ENCODE measurements at places on chromosomes 7 and 10. TPM values are rescaled to one million over a fixed set of nuclear protein-coding genes. Genes with fewer than 3 reads are reported as not detected.
A peak's percentile ranks its signal among the peaks of the same experiment; 100 is the strongest.

DNA sequence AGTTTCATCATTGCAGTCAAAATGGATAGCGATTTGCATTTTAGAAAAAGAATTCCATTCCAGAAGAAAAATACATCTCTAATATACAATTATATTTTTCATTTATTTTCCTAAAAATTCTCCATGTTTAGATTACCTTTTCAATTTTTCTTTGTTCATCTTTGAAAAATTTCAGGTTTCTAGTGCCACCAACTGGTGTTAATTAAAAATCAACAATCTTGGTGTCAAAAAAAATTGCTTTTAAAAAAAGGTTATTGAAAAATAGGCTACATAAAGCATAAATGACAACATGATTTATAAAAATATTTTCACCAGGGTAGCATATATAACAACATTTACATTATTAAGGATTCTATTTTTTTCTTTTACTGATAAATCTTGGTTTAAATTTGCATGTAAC, 53.0 kb downstream of the CCDC186 start:
- H3K27ac ChIP-seq, result no peak overlapping the region
- H3K36me3 ChIP-seq, result peaks cover 6% of the 10 kb centered on the region
- no peaks in the 10 kb centered on the region for H3K4me1 ChIP-seq
- no peak overlapping the region for H3K4me3 ChIP-seq
- no peak for DNase-seq

The PTPRN2 gene
- 1.4 TPM for total RNA-seq

DNA sequence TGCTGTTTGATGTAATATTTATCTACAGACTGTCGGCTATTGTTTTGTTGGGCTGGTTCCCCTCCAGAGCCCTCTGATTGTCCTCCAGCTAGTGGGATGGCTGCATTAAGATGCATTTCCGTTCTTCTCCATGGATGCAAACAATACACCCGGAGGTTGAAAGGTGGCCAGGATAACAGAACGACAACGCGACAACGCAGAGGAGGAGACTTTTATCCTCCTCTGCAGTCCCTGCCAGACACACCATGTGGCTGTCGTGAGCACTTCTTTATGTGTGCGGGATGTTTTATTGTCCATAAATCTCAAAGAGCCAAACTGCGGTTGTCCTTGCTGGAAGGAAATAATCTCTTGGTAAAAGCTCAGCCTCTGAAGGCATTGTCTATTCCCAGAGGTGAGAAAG, 39.1 kb upstream of the TCERG1L start:
- no peak overlapping the region for H3K27ac ChIP-seq
- no peak overlapping the region for H3K4me3 ChIP-seq
- H3K36me3 ChIP-seq, result no peaks in the 10 kb centered on the region

DNA sequence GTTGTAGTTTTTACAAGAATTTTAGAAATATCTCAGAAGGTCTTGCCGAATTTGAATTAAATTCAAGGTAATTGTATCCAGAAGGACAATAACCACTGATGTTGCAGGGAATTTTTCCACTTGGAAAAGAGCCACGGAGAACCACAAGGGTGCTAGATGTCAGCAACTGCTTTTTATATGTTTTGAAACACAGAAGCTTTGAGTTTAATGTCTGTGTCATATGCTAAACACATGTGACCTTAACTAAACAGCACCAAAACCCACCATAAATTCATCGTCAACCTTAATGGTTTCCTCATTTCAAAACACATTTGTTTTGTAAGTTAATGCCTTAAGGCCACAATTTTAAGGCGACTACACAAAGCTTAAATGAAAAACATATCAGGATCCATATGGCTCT, 106.9 kb downstream of the COL28A1 start:
- no peak overlapping the region for H3K27ac ChIP-seq
- H3K27me3 ChIP-seq, result peaks cover 2% of the 10 kb centered on the region
- peak; percentile 89 for DNase-seq

DNA sequence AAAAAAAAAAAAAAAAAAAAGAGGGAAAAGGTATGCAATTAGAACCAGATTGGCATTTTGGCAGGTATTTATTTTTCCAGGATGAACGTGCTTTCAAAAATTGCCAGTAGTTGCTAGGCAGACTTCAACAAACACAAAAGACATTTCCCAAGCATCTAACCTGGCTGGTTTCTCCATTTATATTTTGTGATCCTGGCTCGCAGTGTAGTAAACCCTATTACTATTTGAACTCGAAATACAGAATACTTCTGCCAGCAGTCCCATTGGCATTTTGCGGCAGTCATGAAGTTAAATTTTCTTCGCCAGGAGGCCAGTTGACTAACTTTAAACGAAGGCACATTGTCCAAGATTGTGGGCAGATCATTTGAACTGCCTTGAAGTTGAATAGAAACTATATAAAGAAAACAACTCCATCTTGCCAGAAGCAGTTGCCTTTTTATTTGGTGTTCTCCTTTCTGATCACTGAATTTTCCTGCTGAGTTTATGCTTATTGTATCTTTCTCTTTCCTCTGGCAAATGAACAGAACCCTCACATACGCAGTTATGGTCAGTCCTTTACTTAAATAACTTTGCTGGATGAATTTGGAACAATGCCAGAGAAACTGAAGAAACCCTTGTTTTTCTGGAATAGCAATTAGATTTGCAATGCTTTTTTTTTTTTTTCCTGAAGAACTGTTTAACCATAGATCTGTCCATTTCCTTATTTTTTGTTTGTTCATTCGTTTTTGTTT, 132.9 kb downstream of the BICC1 start:
- H3K27me3 ChIP-seq, result no peaks in the 10 kb centered on the region
- H3K4me3 ChIP-seq, result no peak overlapping the region
- H3K4me1 ChIP-seq, result peaks cover 18% of the 10 kb centered on the region
- H3K27ac ChIP-seq, result peak overlapping the region; percentile 68
- no peaks in the 10 kb centered on the region for H3K36me3 ChIP-seq

- peaks cover 3% of the 10 kb centered on the region for H3K27me3 ChIP-seq
- DNase-seq, result no peak
- H3K27ac ChIP-seq, result no peak overlapping the region
- no peak overlapping the region for H3K4me3 ChIP-seq
Observed at GRCh38 chr10:14407567-14407966, 76.8 kb upstream of the FRMD4A start.

The PCDH15 gene
- 0.27 TPM for total RNA-seq

- no peak for DNase-seq
- H3K27me3 ChIP-seq, result no peaks in the 10 kb centered on the region
- H3K4me1 ChIP-seq, result peaks cover 3% of the 10 kb centered on the region
- no peak overlapping the region for H3K4me3 ChIP-seq
- H3K27ac ChIP-seq, result no peak overlapping the region
- H3K36me3 ChIP-seq, result no peaks in the 10 kb centered on the region
Observed at GRCh38 chr10:44209811-44210210, 175.1 kb downstream of the CXCL12 start.

DNA sequence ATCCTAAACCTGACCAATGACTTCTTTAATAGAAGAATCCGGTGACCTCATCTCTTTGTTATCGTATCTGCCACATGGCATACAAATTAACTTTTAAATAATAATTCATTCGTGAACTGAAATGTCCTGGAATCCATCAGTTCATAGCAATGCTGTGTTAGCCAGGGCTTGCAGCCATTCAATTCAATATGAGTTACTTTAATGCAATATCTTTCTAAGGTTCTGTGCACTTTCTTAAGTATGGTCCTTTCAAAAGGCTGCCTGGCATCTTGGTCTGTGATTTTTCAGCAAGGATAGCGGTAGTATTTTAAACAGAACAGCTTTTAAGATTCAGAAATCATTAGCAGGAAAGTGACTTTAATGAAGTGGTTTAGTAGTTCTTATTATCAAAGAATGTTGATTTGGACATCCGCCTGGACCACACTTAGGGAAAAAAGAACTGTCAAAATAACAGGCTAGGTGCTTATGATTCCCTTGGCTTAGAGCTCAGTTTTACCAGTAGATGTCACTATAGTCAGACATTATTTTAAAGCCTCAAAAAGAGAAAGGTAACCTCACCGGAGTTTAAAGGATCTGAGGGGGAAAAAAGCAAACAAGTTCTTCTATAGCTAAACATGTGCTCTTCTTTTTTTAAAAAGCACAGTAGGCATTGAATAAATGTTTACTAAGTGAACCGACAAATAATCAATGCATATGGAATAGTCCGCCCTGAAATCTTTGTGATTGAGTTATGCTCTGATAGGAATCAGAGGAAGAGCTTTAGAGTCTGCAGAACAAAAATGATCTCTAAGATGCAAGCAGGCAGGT, 22.7 kb downstream of the SLC35G1 start:
- H3K4me3 ChIP-seq, result no peak overlapping the region
- DNase-seq, result peak; percentile 66
- H3K36me3 ChIP-seq, result no peaks in the 10 kb centered on the region
- H3K27me3 ChIP-seq, result no peaks in the 10 kb centered on the region

DNA sequence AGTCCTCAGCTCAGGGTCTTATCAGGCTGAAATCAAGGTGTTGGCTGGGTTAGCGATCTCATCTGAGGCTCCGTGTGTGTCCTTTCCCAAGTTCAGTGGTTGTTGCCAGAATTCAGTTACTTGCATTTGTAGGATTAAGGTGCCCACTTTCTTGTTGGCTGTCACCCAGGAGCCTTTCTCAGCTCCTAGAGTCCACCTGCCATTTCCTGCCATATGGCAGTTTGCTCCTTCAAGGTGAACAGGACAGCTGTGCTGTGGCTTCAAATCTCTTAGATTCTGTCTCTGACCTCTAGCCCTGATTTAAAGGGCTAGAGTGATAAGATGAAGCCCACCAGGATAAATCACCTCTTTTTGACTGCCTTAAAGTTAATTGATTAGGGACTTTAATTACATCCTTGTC, 1.0 kb upstream of the HIF1AN start:
- H3K27me3 ChIP-seq, result no peaks in the 10 kb centered on the region
- no peak for DNase-seq
- H3K4me1 ChIP-seq, result peaks cover 13% of the 10 kb centered on the region
- H3K27ac ChIP-seq, result no peak overlapping the region
- peaks cover 15% of the 10 kb centered on the region for H3K36me3 ChIP-seq

DNA sequence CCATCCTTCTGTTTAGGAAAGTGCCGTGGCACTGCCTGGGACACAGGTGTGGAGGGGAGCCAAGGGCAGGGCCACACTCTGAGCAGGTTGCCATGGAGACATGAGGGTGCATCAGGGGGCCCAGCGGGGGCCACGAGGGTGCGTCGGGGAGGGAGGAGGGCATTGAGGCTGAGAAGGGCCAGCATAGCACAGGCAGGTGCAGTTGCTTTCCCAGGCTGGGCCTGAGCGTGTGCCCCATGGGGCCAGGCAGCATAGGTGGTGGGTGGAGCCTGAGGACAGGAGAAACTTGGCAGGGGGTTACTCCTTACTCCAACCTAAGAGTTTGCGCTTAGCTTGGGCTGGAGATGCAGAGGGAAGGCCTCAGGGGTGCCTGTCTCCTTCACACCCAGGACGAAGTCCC, 15.2 kb downstream of the YKT6 start:
- H3K27me3 ChIP-seq, result peaks cover 2% of the 10 kb centered on the region
- H3K27ac ChIP-seq, result peak overlapping the region; percentile 20
- no peak for DNase-seq
- H3K4me1 ChIP-seq, result peaks cover 60% of the 10 kb centered on the region

The HOGA1 gene
- total RNA-seq, result 0.89 TPM

The CYP2C19 gene
- not detected for total RNA-seq

- H3K4me3 ChIP-seq, result no peak overlapping the region
- H3K4me1 ChIP-seq, result no peaks in the 10 kb centered on the region
- H3K36me3 ChIP-seq, result no peaks in the 10 kb centered on the region
- H3K27me3 ChIP-seq, result no peaks in the 10 kb centered on the region
Observed at GRCh38 chr10:1644191-1644711, 93.1 kb downstream of the ADARB2 start.

The MRPS33 gene
- 79.5 TPM for total RNA-seq

DNA sequence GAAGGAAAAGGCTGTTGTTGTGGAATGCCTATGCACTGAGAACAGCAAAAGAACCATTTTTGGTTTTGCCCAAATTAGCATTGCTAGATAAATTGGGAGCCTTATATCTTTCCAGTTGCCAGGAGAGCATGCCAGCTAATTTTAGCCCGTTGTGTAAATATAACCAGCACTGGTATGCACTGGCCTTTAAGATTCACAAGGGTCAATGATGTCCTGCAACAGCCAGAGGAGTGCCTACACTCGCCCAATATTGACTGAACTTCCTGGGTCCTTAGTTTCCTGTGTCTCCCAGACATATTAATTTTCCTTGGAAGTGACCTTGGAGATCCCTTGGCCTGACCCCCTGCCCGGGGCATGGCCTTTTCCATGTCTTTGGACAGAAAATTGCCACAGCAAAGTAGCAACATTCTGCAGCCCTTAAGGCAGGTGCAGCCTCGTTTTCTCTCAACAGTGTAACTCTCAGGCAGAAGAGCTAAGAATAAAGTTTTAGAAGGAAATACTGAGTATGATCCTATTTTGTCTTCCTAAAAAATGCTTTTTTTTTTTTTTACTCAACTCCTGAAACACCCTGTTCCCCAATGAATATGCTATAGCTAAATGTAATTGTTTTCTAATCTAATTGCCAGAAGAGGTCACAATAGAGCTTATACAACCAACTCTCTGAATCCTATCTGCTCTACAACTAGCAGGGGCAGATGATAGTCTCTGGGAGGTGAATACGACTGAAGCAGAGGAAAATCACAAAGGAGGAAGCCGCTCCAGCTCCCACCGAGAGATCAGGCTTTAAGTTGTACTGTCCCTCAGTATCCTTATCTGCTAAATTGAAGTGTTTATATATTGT, 131.9 kb upstream of the PCGF5 start:
- no peaks in the 10 kb centered on the region for H3K36me3 ChIP-seq
- H3K27me3 ChIP-seq, result no peaks in the 10 kb centered on the region
- H3K4me3 ChIP-seq, result no peak overlapping the region
- no peak overlapping the region for H3K27ac ChIP-seq
- DNase-seq, result peak; percentile 34

DNA sequence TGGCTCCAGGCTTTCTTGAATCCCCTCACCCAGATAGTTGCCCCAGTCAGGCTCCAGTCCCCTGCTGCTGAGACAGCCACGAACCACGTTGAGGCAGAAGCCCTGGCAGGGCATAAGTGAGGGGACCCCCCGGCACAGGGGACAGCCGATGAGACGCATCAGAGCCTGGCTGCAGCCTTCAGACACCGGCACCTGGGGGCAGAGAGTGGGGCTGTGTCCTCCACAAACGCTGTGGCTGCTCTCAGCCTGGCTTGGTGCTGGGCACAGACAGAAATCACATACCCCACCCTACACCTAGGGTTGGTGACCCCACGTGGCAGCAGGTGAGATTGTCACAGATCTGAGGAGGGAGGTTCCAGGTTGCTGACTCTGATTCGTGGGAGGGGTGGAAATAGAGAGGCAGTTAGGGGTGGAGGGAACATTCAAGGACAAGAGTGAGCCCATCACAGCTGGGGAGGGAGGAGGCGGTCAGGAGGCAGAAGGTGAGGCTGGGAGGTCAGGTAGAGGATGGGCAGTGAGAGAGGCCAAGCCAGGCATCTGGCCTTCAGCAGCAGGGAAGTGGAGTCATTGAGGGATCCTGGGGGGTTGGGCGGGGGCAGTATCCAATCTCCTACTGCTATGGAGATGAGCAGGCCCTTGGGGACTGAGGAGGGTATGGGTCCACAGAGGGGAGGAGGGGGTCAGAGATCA, 3.2 kb downstream of the GPC2 start:
- H3K36me3 ChIP-seq, result peaks cover 4% of the 10 kb centered on the region
- no peak overlapping the region for H3K4me3 ChIP-seq
- H3K27me3 ChIP-seq, result peaks cover 18% of the 10 kb centered on the region

The SLC26A5 gene
- total RNA-seq, result not detected

GRCh38 chr10:117550599-117551329, 8.2 kb downstream of the EMX2 start:
- peaks cover 43% of the 10 kb centered on the region for H3K4me1 ChIP-seq
- peaks cover 96% of the 10 kb centered on the region for H3K27me3 ChIP-seq
- H3K4me3 ChIP-seq, result no peak overlapping the region
- no peak overlapping the region for H3K27ac ChIP-seq
- DNase-seq, result no peak
- H3K36me3 ChIP-seq, result no peaks in the 10 kb centered on the region

All from muscle of leg (tissue), 16 donors.